ENCODE measurements at places on chromosomes 5 and 9.

- DNase-seq = no peak
- H3K36me3 ChIP-seq = no peaks in the 10 kb centered on the region
- H3K27ac ChIP-seq = no peak overlapping the region
- peaks cover 4% of the 10 kb centered on the region for H3K4me1 ChIP-seq
- H3K27me3 ChIP-seq = no peaks in the 10 kb centered on the region
Observed at GRCh38 chr5:173771121-173771724, 116.9 kb upstream of the CPEB4 start.

GRCh38 chr5:144117412-144117811 is 53.0 kb downstream of the YIPF5 start:
- no peak for DNase-seq
- H3K36me3 ChIP-seq = no peaks in the 10 kb centered on the region
- no peak overlapping the region for H3K4me3 ChIP-seq
- no peaks in the 10 kb centered on the region for H3K27me3 ChIP-seq
- no peaks in the 10 kb centered on the region for H3K4me1 ChIP-seq
- no peak overlapping the region for H3K27ac ChIP-seq

DNA sequence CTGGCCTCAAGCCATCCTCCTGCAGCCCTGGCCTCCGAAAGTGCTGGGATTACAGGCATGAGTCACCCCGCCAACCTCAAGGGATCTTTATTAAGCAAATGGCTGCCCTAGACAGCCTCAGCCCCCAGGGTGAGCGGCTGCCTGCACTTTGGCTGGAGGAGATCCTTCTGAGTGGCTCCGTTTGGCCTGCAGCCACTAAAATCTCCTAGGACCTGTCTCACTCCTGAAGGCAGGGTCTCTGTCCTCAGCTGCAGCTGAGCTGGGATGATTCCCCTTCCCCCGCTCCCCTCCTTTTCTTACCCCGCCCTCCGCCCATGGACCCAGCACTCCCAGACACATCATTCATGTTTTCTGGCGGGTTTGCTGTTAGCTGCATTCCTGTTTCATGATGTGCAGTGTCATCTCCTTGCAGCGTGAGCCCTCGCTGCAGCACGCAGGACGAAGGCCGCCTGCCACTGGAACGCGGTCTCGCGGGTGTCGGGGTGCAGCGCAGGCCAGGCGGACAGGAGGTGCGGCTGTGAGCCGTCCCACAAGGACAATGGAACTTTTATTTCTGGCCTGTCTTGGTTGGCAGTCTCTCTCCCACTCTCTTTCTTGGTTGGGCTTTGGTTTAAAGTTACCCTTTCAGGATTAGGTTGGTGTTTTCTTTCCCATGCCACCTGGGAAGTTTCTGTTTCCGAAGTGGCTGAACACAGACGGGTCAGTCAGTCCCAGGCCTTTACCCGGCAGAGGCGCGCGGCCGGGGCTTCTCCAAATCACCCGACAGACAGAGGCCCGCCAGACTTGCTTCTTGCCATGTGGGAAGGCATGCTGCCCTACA is 137.1 kb downstream of the FOXD1 start:
- no peak overlapping the region for H3K27ac ChIP-seq
- no peak for DNase-seq
- H3K4me1 ChIP-seq = peaks cover 2% of the 10 kb centered on the region
- H3K4me3 ChIP-seq = peak overlapping the region; percentile 23
- no peaks in the 10 kb centered on the region for H3K36me3 ChIP-seq

DNA sequence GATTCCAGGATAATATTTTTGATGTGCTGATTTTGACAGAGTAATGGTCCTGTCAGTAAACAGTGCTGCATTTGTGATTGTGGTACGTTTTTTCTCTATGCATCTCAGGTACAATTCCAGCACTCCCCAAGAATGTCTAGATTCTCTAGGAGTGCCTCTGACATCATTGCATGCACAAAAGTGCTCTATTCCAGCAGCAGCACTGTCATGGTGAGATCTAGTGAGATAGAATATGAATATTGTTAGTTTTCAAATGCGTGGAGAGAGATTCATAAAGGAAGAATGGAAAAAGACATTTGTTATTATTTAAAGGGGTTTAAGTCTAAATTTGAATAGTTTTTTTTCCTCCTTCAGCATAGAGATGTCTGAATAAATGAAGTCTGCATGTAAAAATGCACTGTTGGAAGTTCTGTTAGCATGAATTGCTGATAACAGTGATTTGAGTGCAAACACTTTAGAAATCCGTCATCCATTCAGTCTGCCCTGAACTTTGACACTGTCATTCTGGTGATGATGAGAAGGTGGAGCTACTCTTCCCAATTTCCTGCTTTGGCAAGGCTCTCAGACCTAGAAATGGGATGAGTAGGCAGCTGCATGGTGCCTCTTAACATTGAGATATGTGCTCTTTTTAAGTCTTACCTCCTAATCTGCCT is 84.6 kb downstream of the GAPVD1 start:
- no peak for DNase-seq
- no peak overlapping the region for H3K27ac ChIP-seq
- no peaks in the 10 kb centered on the region for H3K27me3 ChIP-seq
- H3K4me3 ChIP-seq = no peak overlapping the region
- H3K4me1 ChIP-seq = no peaks in the 10 kb centered on the region
- H3K36me3 ChIP-seq = peaks cover 4% of the 10 kb centered on the region

DNA sequence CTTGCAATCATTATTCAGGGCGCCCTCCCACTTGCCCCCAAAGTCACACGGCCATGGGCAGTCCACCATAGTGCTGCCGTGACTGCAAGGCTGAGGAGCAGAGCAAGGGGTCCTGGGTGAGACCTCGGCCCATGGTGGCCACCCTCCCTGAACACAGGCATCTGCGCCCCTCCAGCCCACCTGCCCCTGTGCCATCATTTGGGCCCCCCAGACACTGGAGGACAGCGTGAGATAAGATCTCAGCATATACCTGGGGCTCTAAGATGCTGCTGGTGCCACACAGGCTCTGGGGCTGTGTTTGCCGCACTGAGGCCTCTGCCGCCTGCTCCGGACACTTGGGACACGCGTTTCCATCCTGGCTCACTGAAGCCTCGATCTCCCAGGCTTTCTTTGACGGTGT is 3.5 kb downstream of the TMEM250 start:
- no peak overlapping the region for H3K4me3 ChIP-seq
- no peaks in the 10 kb centered on the region for H3K27me3 ChIP-seq
- H3K36me3 ChIP-seq = peaks cover 6% of the 10 kb centered on the region
- H3K27ac ChIP-seq = no peak overlapping the region
- peaks cover 9% of the 10 kb centered on the region for H3K4me1 ChIP-seq

GRCh38 chr5:132053483-132053882 is 7.0 kb upstream of the IL3 start:
- no peak overlapping the region for H3K4me3 ChIP-seq
- H3K27me3 ChIP-seq = no peaks in the 10 kb centered on the region
- no peak for DNase-seq

GRCh38 chr5:175715627-175716522 is 58.0 kb downstream of the HRH2 start:
- no peak overlapping the region for H3K4me3 ChIP-seq
- H3K4me1 ChIP-seq = no peaks in the 10 kb centered on the region
- no peaks in the 10 kb centered on the region for H3K36me3 ChIP-seq
- DNase-seq = no peak
